ENCODE measurements at places on chromosomes 4 and X. TPM values are rescaled to one million over a fixed set of nuclear protein-coding genes. Genes with fewer than 3 reads are reported as not detected.

DNA sequence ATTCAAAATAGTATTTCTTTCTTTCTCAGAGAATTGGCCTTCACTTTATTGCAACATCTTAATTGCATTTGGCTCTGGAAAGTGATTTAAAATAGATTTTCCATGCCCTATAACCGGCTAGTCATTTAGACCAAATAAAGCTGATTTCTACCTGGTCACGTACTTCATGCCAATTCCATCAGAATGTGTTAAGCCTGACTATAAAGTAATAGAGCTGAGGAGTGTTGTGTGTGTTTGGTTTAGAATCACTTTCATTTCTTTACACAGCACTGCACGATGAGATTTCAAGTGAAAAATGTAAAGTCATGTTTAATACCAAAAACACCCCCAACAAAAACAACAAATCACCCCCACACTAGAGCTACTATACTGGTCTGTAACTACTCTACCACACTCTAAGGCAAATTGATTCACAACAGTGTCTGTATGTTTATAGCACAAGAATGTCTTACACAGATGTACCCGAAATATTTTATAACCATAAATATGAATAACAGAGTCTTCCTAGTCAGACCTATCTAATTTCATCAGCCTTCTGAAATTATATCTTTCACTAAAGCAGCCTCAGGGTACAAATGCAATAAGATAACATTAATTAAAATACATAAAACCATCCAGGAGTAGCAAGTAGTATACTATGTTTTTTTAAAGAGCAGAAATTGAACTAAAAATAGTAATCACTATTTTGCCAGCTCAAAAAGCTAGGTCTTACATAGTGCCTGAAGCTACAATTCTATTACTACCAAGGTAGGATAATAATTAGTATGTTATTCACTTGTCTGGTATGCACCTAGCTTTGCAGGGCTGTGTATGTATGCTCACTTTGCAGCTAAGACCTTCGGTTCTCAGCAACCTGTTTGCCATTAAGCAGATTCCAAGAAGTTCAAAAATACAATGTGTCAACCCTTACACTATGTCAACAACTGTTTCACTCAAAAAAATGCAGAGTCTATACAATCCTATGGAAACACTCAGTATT is 28.4 kb downstream of the APBB2 start:
- DNase-seq, result no peak

DNA sequence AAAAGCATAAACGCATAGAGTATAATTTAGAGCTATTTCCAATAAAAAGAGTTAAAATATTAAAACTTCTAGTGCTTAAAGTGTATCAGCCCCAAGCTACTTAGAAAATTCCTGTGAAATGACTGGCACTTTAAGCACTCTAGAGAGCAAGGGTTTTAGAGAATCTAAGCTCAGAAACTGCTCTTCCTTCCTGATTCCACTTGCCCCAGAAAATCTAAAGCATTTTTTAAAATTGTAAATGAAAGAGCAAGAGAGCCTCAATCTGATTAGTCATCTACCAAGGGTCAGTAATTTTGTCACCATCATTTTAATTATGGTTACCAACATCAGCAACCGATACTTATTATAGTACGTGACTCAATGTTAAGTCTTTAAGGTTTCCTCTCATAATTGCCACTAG is 25.0 kb downstream of the CTPS2 start:
- DNase-seq, result no peak

DNA sequence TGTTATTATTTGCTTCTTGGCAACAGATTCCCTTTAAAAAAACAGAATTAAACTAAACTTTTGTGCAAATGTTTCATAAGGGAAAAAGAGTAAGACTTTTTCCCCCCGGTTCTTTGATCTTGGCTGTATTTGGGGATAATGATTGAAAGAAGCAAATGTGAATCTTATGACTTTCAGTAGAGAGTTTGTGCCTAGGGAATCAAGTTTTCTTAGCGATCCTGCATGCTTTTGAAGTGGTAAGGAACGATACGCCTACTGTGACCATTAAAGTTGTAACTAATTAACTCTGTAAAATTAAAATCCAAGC is 9.0 kb downstream of the ATP10D start:
- no peak for DNase-seq

Gene ATP8A1
- 10.4 TPM for total RNA-seq

Gene CT45A1
- total RNA-seq, result not detected

GRCh38 chr4:10120943-10121567 is 4.5 kb upstream of the WDR1 start:
- DNase-seq, result no peak

Gene PCDH10
- total RNA-seq, result 0.12 TPM

GRCh38 chrX:71609095-71609750 is 9.1 kb downstream of the CXCR3 start:
- DNase-seq, result no peak

DNA sequence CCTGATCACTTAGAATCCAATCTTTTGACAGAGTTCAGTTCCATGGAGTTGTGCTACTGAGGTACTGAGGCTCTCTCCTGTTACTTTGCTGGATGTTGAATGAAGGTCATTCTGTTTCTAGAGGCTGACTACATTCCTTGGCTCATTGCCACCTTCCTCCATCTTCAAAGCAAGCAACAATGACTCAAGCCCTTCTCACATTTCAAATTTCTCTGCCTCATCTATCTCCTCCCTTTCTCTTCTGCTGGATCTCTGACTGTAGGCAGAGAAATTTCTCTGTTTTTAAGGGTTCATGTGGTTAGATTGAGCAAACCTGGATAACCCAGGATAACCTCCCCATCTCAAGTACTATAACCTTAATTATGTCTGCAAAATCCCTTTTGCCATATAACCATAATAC is 775.4 kb downstream of the STPG2 start:
- no peak for DNase-seq

DNA sequence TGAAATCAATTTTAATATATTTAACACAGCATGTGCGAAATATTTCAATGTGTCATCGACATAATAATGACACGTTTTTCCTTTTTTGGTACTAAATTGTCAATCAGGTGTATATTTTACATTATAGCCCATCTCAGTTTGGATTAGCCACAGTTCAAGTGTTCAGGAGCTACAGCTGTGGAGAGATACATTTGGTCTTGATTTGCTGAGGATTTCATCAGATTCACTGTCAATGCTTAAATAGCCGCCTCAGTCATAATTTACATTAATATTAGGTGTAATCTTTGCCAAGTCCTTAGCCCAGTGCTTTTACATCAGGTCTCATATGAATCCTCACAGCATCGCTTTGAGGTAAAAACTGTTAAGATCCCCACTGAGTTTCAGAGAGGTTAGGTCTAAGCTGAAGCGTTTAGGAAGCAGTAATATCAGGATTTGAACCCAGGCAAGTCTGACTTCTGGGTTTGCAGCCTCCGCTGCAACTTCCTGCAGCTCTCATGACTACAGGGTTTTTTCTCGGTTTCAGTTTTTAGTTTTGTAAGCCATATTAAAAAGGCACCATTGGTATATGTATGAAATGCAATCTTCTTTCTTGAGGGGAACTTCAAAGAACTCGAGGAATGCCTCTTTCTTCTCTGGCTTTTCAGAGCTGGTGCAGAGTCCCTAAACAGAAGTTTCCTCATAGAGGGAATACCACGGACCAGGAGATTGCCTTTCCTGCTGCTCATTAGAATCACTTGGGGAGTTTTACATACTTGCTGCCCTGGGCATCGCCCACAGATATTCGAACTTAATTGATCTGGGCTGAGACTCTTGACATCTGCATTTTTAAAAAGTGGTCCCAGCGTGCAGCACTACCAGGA is 6.4 kb downstream of the MTM1 start:
- DNase-seq, result no peak

- DNase-seq, result no peak
These were observed 69.6 kb downstream of the SERTM2 start for GRCh38 chrX:111581086-111581485.

Gene PRDM8
- 0.14 TPM for total RNA-seq

Gene FGA
- total RNA-seq, result 2.0 TPM

Gene DMD
- 46.5 TPM for total RNA-seq

Gene STATH
- not detected for total RNA-seq

Gene RBM46
- total RNA-seq, result not detected

GRCh38 chr4:24855741-24856140 is 57.1 kb downstream of the CCDC149 start:
- DNase-seq, result no peak

DNA sequence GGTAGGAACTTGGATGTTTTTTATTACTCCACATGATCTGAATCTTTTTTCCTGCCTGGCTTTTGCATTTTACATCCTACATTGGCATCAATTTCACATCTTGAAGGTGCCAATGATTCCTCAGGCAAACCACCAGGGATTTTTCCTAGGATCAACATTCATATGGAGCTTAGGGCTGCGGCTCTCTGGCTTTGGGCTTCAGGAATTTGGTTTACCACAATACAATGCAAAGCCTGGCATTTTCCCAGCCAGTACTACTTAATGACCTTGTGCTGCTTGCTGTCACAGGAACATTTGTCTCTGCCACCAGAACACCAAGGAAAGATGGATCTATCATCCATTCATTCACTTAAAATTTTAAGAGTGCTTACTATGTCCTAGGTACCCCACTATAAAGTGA is 180.7 kb downstream of the PDGFC start:
- DNase-seq, result no peak

GRCh38 chr4:78707793-78708192 is 68.4 kb upstream of the BMP2K start:
- no peak for DNase-seq

DNA sequence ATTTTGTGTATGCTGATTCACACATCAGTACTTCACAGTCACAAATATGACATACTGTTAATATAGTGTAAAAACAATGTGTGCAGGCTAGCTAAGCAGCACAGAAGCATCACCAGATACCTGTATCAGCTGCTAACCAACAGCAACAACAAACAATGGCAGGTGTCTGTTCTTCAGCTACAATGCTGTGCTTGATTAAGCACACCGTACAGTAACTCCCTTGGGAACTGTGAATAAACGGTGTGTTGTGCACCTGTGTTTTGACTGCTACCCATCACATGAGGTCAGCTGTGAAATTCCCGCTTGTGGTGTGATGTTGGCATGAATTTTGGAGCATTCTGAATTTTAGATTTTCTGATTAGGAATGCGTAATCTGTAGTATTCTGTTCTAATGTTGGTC is 379.7 kb upstream of the FAT1 start:
- no peak for DNase-seq

- DNase-seq, result no peak
These were observed 174.4 kb upstream of the TBC1D9 start for GRCh38 chr4:140930557-140930956.

Gene ZNF275
- total RNA-seq, result 6.3 TPM

Gene MAGEA10
- not detected for total RNA-seq

GRCh38 chrX:129843209-129843458 is 552 bp downstream of the ZDHHC9 start:
- no peak for DNase-seq

DNA sequence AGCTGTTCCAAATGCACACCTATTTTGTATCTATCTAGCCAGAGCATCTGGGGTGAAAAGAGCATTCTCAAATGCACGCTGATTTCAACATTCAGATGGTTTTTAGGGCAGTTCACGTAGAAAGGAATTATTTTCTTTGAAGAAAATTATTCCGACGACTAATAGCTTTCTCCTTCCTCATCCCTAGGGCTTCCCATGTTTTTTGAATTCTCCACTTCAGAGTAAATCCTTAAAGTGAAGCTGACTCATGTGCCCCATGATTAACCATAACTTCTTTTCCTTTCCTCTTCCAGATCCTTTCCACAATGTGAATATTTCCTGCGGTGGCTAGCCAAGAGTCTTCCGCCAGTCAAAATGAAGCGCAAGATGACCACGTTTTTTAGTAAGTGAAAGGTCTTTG is 86.7 kb upstream of the PDHA1 start:
- DNase-seq, result no peak

- DNase-seq, result peak; percentile 91
These were observed at the start of gene MED14 for GRCh38 chrX:40735325-40736169. TSS of gene MED14 (minus strand) at chrX:40735542. CDS start at chrX:40735412, 130 bp downstream.

Gene TMEM271
- total RNA-seq, result 0.19 TPM

Gene GYPB
- total RNA-seq, result not detected

- DNase-seq, result no peak
These were observed 29.0 kb upstream of the SEPTIN6 start for GRCh38 chrX:119721926-119722325.

GRCh38 chr4:110310795-110311194 is 112.4 kb upstream of the ELOVL6 start:
- DNase-seq, result no peak

DNA sequence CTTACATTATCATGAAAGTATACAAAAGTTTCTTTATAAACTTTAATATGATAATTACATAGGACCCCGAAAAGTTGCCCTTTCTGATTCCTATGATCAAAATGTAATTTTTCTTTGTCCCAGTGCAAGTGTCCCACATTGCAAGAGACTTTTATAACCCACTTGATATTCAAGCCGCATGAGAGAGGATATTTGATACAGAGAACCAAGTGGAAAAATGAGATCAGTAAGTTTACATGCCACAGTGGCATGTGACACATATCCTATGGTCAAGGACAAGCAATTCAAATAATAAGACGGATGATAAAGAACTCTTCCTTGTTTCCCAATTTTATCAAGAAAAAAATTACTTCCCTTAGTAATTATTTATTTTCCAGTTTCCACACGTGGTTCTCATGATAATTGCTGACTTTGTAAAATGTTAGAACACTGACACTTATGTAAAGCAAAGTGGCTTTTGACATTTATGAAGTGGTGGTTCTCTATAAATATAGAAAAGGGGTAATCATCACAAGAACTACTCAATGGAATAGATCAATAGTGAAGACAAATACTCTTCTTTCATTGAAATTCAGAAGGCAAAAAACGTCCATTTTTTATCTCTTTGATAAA is 273.7 kb upstream of the NOCT start:
- no peak for DNase-seq

DNA sequence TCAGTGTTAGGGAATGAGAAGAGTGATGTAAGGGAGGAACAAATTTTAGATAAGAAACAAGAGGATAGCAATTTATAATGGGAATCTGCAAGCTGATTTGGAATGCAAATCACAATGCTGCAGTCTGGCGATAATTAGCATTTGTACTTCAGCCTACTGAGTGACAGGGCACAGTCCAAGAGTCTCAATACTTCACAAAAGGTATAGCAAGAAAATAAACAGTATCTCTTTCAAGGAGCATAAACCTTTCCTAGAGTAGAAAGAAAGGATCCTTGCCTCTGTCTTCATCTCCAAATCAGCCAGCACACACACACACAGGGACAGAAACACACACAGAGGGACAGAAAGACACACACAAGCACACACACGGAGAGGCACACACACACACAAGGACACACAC is 1.1 kb upstream of the GPM6A start:
- DNase-seq, result no peak

GRCh38 chr4:1627417-1628313 is 56.4 kb downstream of the FAM53A start:
- DNase-seq, result peak; percentile 49

DNA sequence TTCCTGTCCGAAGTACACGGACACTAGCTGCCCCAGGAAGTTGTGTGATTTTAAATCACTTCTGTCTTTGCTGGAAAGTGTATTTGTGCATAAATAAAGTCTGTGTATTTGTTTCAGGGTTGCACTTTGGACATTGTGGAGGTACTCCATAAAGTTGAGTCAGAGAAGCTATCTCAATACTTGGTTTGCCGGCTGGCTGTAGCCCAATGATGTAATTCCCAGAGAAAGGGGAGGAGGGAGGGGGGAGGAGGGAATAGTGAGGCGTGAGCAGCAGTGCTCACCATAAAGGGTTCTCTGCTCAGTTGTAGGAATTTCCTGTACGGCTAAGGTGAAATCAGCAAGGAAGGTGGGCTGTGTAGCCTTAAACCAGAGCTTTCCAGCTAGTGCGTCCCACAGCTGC is 7.5 kb downstream of the APEX2 start:
- DNase-seq, result no peak

All from pancreas (tissue), 10 donors.